Naive thymus-derived CD4-positive, alpha-beta T cell (primary cell): ENCODE measurements at places on chromosomes 2 and 18. TPM values are rescaled to one million over a fixed set of nuclear protein-coding genes. Genes with fewer than 3 reads are reported as not detected.

The CPLX4 gene
- not detected in 2 replicates for total RNA-seq

The CSRNP3 gene
- total RNA-seq = not detected

GRCh38 chr2:219547621-219548020 lies 3.8 kb downstream of the TMEM198 start:
- H3K36me3 ChIP-seq = no peaks in the 10 kb centered on the region
- peaks cover 8% of the 10 kb centered on the region for H3K4me1 ChIP-seq
- no peak for DNase-seq
- H3K27me3 ChIP-seq = no peaks in the 10 kb centered on the region
- no peak overlapping the region for H3K4me3 ChIP-seq

DNA sequence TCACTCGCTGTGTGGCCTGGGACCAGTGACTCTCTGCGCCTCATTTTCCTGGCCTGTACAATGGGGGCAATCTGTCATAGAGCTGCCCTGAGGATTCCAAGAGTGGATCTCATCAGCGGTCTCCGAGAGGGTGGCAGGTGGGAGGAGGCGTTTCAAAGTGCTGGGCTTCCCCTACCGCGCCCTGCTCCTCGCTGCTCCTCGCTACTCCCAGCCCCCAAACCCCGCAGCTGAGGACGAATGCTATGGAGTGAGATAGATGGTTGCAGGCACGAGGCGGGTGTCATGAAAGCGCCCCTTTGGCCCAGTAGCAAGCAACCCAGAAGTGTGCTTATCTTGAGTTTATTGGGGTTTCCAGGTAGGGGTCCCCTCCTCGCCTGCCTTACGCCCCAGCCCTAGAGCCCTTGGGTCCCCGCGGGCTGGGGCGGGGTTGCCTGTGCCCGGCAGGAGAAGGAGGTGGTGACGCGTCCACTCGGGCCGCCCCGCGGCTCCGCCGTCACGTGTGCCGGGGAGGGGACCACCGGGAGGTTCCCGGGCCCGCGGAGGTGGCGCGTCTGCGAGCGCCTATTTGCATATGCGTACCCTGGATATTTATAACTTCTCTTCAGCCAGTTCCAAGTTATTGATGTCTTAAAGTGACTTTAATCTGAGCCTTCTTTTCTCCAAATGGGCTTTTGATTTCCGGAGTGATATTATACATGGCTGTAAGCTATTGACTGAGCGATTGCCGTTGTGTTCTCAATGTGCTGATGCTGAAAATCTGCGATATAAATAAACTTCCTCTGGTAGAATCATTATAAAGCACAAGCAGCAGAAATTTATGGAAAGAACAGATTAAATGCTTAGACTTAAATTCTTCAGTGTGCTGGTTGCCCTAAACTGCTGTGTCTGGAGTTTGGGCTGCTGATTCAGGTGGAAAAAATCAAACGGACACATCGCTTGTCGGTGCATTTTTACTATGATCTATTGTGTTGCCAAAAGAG lies 263.7 kb downstream of the ATAD2B start:
- no peaks in the 10 kb centered on the region for H3K27me3 ChIP-seq
- no peak overlapping the region for H3K4me3 ChIP-seq
- H3K4me1 ChIP-seq = no peaks in the 10 kb centered on the region
- H3K27ac ChIP-seq = no peak overlapping the region
- DNase-seq = no peak

GRCh38 chr2:240425697-240426096 lies 9.8 kb upstream of the GPC1 start:
- H3K27ac ChIP-seq = no peak overlapping the region
- no peak overlapping the region for H3K4me3 ChIP-seq
- no peak for DNase-seq
- H3K36me3 ChIP-seq = no peaks in the 10 kb centered on the region

- H3K27ac ChIP-seq = no peak overlapping the region
- no peaks in the 10 kb centered on the region for H3K4me1 ChIP-seq
- no peaks in the 10 kb centered on the region for H3K27me3 ChIP-seq
- no peaks in the 10 kb centered on the region for H3K36me3 ChIP-seq
- DNase-seq = no peak
These were observed 86.6 kb upstream of the APCDD1 start for GRCh38 chr18:10367836-10368235.
